Astrocyte of the spinal cord (primary cell): ENCODE measurements at places on chromosomes 11 and 22.
A peak's percentile ranks its signal among the peaks of the same experiment; 100 is the strongest.

DNA sequence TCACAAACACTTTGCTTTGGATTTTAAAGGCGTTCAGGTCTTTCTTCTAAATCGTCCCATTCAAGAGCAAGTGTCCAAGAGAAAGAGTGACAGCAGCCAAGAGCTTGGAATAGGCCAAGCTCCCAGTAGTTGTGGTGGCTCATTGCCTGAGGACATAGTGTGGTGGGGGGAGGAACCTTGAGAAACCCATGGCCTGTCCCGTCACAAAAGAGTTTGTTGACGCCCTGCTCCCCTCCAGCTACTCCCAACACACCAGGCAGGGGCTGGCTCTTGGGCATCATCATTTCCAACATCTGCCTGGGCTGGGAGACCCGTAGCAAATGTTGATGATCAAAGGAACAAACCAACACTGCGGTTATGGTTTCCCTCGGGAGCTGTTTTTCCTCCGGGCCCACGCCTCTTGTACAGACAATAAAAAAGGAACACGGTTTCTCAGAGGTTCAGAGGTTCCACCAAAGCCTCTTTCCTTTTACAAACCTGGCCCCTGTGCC lies 20.8 kb downstream of the FADS3 start:
- peak; percentile 40 for DNase-seq

- DNase-seq: no peak
These were observed 118.8 kb downstream of the RRAS2 start for GRCh38 chr11:14240221-14240620.

DNA sequence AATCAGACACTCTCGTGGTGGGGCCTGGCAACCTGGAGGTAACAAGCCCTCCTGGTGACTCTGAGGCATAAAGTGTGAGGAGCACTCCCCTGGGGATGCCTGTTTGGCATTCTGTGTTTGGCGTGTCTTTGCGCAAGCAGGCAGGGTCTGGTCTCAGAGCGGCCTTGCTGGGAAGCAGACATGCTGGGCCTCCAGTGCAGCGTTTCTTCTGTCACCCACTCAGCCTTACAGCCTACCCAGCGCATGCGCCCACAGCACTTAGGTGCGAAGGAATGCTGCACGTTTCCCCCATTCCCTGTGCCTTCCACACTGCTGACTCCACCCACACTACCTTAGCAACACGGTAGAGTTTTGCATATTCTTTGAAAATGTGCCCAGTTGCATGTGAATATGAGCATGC lies 7.4 kb upstream of the CXCR5 start:
- no peak for DNase-seq

- no peak for DNase-seq
These were observed 37.1 kb downstream of the RELT start for GRCh38 chr11:73413256-73413655.

DNA sequence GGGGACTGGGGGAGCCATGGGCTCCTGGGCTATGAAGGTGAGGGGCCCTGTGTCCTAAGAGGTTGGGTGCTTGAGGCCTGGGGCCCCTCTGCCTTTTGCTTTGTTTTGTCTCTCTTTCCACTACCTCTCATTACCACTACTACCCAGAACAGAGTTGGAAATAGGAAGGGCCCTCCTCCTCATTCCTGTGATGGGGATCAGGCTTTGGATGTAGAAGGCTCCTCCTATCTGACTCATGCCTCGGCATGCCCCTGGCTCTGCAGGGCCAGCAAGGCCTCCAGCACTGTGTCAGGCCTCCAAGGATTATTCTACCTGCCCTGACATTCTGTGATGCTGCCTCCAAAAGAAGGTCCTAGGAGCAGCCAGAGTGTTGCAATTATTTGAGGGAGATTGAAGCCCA lies 766 bp downstream of the IZUMO1R start:
- DNase-seq: no peak

GRCh38 chr22:29078869-29079207 lies 6.0 kb downstream of the KREMEN1 start:
- no peak for DNase-seq

GRCh38 chr11:109785198-109785597 lies 308.0 kb upstream of the ZC3H12C start:
- no peak for DNase-seq

DNA sequence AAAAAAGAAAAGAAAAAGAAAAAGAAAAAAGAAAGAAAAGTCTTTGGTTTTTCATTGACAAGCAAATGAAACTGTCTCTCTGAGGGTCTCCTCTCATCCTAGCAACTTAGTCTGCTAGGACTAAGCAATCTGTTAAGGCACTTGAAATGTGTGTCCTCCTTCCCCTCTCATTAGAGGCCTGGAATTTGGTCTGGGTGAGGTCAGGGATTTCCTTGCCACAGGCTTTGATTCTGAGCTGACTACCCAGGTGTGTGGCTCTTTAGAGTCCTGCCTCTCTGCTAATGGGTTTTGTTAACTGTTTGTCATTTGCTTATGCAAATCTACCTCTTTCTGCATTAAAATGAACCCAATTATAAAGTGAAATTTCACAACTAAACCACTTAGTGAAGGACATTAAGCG lies 18.3 kb upstream of the PKNOX2 start:
- no peak for DNase-seq

GRCh38 chr22:46484861-46485595 lies 52.4 kb downstream of the CELSR1 start:
- DNase-seq: peak; percentile 56

- no peak for DNase-seq
These were observed 69.6 kb downstream of the BLID start for GRCh38 chr11:122046438-122046837.

DNA sequence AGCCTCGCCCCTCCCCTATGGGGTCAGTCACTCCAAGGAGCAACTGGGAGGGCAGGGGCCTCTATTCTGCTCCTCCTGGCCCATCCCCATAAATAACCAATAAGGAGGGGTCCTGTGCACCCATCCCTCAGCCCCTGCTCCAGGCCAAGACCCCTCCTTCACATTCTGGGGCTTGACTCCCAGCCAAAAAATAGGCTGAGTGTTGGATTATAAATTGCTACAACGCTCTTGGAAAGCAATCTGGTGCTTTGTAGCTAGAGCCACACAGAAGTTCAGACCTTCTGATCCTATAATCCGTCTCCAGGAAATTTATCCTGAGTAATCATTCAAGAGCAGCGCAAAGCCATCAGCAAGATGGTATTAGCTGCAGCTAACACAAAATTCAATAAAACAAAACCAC lies 42.5 kb downstream of the ABCC8 start:
- DNase-seq: no peak

DNA sequence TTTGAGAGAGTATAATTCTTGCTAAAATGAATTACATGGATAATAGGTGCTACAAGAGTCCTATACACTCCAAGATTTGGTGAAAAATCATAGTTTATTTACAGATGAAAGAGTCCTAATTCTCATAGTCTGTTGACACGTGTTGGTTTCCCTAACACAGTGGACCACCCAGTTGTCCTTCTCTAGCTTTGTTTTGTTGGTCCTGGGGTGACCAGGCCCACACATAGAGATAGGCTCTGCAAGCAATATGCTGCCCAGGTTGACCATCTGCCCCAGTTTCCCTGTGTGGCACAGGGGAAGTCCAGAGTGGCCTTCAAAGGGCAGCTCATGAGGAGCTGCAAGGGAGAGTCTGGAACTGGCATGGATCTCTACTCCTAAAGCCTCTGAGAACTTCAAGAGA lies 184.9 kb downstream of the MAML2 start:
- DNase-seq: no peak

DNA sequence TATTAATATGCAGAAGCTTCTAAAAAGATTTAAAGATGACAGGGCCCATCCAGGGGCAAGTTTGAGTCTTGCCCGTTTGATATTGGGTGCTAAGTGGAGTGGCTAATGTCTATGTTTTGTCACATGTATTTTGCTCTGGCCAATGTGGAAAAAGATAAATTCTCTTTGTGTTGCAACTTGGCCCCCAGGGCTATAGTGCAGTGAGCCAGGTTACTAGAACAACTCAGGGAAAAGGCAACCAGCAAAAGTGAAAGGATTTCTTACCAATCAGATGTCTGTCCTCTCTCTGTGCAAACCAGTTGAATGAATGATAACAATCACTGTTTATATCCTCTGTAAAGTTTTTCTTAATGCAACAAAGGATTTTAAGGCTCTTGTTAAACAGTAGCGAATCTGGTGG lies 4.6 kb upstream of the CLNS1A start:
- DNase-seq: no peak

- DNase-seq: peak; percentile 39
These were observed 1.3 kb downstream of the PACSIN2 start for GRCh38 chr22:43013355-43014315.

GRCh38 chr11:78560826-78561484 lies 13.7 kb downstream of the NARS2 start:
- peak; percentile 27 for DNase-seq

GRCh38 chr11:19187833-19188258 lies 13.9 kb downstream of the CSRP3 start:
- no peak for DNase-seq

- DNase-seq: no peak
These were observed 113.0 kb downstream of the ATXN10 start for GRCh38 chr22:45784357-45785277.

DNA sequence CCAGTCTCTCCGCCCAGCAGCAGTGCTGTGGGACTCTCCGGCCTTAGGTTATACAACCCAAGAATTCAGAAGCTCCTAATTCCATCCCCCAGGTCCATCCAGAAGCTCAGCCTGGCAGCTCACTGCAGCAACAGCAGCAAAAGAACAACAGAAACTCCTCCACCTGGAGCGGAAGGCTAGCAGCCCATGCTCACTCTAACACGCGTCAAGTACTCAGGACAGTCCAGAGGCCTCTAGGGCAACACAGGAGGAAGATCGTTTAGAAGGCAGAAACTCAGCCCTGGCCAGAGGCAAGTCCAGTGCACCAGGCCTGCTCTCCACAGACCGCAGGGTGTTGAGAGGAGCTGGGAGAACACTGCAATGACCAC lies 17.1 kb downstream of the PLA2G6 start:
- DNase-seq: no peak

- DNase-seq: no peak
These were observed 29.2 kb downstream of the SCUBE1 start for GRCh38 chr22:43313890-43314474.

- no peak for DNase-seq
These were observed 10.0 kb upstream of the JAML start for GRCh38 chr11:118234833-118235232.

DNA sequence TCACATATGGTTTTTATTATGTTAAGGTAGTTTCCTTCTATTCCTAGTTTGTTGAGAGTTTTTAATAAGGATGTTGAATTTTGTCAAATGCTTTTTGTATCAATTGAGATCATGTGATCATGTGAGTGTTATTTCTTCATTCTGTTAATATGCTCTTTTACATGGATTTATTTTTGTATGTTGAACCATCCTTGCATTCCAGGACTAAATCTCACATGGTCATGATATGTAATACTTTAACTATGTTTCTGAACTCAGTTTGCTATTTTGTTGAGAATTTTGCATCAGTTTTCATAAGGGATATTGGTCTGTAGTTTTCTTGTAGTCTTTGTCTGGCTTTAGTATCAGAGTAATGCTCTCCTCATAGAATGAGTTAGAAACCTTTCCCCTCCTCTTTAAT lies 43.2 kb downstream of the KCNQ1 start:
- DNase-seq: no peak

GRCh38 chr11:3156661-3157311 lies 8.3 kb downstream of the OSBPL5 start:
- no peak for DNase-seq

DNA sequence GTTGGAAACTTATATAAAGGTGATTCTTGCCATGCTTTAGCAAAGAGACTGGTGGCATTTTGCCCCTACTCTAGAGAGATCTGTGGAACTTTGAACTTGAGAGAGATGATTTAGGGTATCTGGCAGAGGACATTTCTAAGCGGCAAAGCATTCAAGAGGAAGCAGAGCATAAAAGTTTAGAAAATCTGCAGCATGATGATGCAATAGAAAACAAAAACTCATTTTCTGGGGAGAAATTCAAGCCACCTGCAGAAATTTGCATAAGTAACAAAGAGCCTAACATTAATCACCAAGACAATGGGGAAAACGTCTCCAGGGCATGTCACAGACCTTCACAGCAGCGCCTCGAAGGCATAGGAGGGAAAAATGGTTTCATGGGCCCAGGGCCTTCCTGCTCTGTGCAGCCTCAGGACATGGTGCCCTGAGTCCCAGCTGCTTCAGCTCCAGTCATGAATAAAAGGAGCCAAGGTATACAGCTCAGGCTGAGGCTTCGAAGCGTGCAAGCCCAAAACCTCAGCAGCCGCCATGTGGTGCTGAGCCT lies 83.4 kb downstream of the MRTFA start:
- no peak for DNase-seq

DNA sequence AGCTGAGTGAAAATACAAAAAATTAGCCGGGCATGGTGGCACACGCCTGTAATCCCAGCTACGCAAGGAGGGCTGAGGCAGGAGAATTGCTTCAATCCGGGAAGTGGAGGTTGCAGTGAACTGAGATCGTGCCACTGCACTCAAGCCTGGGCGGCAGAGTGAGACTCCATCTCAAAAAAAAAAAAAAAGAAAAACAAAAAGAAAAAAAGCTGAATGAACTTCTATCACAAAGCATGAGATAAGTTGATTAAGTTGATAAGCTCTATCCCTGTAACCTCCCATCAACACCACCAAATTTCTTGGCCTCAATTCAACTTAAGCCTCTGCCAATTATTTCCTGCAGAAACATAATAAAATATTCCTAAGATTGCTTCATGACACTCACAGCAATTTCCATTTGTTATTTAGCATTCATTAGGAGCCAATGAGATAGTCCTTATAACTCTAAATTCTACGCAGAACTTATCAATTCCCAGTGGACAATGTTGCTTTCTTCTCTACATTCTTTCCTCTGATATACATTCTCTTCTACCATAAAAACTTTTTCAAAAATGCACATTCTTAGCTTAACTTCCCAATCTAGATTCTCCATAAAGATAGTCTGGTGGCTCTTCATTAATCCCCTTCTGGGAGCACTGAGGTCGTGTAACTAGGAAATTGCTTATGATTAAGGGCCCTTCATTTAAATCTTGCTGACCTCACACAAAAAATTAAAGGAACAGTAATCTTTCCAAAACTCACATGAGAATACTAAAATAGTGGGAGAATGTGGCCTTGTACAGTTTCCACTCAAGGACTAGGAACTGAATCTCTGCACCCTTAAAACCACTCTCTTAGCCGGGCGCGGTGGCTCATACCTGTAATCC lies 2.9 kb downstream of the AMBRA1 start:
- DNase-seq: no peak

GRCh38 chr11:68313574-68314202 lies 1.3 kb downstream of the LRP5 start:
- DNase-seq: peak; percentile 30

- no peak for DNase-seq
These were observed 10.8 kb upstream of the PDGFB start for GRCh38 chr22:39255449-39256185.

DNA sequence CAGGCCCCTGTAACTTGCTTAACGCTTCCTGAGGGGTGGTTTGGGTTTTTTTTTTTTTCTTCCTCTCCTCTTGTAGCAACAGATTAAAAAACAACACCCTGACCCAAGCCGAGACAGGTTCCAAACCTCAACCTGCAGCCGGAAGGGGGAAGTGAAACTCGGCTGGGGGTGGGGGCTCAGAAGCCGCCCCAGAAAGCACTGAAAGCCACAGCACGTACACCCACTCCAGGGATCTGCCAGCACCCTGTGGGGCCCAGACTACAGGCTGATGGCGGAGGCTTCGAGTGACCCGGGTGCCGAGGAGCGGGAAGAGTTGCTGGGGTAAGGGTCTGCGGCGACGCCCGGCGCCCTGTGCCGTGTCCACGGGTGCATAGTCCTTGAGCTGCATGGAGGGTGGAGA lies at the start of gene LSP1:
LSP1 (plus strand) TSS at position 208 of the 400 bp plus-strand sequence; CDS start at position 269, 61 bp downstream.
- no peak for DNase-seq
